Heart left ventricle (tissue), 16 donors: ENCODE measurements at places on chromosomes 1 and 21. TPM values are rescaled to one million over a fixed set of nuclear protein-coding genes. Genes with fewer than 3 reads are reported as not detected.
A peak's percentile ranks its signal among the peaks of the same experiment; 100 is the strongest.

DNA sequence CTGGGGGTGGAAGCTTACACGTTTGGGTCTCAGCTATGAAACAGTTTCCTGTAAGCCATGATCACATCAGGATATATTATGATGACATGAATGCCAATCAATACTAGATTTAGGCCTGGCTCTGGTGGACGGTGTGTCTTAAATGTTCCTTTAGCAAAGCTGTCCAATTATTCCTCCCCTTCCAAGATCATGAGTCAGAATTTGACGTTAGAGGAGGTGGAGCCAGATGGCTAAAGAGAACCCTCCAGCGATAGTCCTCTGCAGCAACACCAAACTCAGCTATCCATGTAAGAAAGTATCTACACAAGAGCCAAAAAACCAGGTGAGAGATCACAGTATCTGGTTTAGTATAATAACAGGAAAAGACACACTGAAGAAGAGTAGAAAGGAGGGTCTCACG is 47.8 kb downstream of the PACC1 start:
- DNase-seq = no peak
- no peaks in the 10 kb centered on the region for H3K27me3 ChIP-seq
- peaks cover 3% of the 10 kb centered on the region for H3K4me1 ChIP-seq

The PSMB4 gene
- 177 TPM for total RNA-seq

DNA sequence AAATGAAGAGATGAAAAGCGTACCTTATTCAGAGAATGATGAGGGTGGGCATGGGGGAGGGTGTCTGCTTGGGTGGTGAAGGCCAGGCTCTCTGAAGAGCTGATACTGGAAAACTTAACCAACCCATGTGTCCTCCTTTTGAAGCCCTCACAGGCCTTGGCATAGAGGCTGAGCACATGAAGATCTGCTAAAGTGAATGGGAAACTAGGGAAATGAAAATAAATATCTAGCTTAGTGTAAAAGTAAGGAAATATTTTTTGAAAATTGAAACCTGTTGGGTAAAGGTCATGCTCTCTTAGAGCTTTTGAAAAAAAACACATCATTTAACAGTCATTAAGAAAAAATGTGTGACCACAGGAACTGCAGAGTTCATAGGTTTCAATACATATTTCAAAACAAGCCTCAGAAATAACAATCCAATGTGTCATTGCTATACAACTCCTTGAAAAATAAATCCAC is 40.5 kb upstream of the RALGPS2 start:
- H3K4me3 ChIP-seq = no peak overlapping the region
- no peaks in the 10 kb centered on the region for H3K36me3 ChIP-seq
- DNase-seq = no peak
- no peaks in the 10 kb centered on the region for H3K4me1 ChIP-seq

DNA sequence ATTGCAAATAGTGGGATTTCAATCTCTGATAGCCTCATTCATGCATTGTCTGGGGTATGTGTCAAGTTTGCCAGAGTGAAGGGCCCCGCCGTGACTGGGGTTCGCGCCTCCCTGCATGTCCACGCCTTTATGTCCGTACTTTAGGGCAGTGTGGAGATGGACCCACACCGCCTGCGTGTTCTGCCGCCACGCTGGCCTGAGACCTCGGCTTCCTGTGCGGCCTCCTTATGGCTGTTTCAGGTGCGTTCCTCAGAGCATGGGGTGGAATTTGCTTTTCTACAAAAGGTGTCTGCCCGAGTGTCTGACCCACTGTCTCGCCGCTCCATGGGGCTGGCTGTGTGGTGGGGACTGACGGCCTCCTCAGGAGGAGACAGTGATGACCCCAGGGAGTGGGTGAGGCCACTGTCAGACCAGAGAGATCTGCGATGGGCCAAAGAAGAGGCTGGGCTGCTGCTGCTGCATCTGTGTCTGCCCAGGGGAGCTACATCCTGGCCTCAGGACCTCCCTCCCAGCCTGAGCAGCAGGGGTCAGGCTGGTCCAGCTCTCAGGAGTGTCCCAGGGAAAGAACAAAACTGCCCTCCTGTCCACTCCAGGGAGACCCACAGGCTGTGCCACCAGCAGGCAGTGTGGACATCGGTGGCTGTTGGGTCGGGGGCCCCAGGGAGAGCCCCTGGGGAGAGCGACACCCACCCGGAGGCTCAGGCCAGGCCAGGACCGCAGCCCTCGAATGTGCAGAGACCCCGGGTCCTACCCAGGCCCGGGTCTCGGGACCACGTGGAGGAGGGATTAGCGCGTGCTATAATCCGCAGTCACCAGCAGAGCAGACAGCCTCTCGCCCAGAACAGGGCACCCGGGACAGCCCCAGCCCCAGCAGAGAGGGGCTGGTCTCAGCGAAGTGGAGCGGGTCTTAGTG is 9.8 kb upstream of the SLC19A1 start:
- no peak overlapping the region for H3K4me3 ChIP-seq
- no peaks in the 10 kb centered on the region for H3K36me3 ChIP-seq
- no peak overlapping the region for H3K27ac ChIP-seq

The AMIGO1 gene
- 19.1 TPM for total RNA-seq

DNA sequence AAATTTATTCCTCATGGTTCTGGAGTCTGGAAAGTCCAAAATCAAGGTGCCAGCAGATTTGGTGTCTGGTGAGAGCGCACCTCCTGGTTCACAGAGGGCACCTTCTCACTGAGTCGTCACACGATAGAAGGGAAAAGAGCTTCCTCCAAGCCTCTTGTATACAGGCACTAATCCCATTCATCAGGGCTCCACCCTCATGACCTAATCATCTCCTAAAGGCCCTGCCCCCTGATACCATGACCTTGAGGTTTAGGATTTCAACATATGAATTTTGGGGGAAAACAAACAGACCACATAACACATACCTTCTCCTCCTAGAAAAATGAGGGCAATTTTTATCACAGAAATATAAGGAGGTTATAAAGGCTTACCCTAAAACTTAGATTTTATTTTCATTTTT is 88.0 kb upstream of the NFIA start:
- peaks cover 10% of the 10 kb centered on the region for H3K4me1 ChIP-seq
- H3K4me3 ChIP-seq = no peak overlapping the region
- DNase-seq = no peak
- no peak overlapping the region for H3K27ac ChIP-seq
- no peaks in the 10 kb centered on the region for H3K36me3 ChIP-seq

GRCh38 chr1:6263716-6264115 is 2.8 kb upstream of the GPR153 start:
- DNase-seq = no peak
- no peak overlapping the region for H3K27ac ChIP-seq
- no peak overlapping the region for H3K4me3 ChIP-seq
- H3K27me3 ChIP-seq = no peaks in the 10 kb centered on the region
- no peaks in the 10 kb centered on the region for H3K36me3 ChIP-seq
- peaks cover 10% of the 10 kb centered on the region for H3K4me1 ChIP-seq

The ITGB2 gene
- total RNA-seq = 34.5 TPM

DNA sequence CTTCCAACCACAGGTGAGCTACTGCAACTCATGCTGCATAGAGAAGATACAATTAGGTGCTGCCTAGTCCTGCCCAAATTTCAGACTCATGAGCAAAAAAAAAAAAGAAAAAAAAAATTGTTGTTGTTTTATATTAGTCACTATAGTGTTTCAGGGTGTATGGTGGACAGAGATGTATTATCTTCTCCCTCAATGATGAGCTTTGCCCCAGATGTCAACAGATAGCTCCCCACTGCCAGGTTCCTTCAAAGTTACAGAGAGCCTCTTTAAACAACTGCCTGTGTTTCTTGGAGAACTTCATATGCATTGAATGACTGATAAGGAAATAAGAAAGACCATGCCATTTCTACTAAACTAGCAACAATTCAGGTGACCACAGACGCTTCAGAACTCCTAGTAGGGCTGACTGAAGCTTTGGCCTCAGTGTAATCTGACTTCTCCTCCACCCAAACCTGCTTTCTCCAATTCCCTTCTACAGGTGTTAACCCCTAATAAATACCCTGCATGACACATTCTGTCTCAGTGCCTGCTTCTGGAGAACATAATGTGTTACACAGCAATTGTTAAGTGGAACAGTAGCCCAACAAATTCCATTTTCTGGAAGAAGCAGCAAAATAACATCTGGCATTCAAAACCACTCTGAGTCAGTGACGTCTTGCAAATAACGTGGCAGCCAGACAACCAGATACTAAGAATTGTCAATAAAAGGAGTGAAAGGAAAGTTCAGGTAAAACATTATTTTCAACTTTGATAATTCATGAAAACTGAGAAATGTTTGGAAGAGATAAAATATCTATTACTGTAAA is 147.7 kb downstream of the CDC42BPA start:
- no peak for DNase-seq
- no peak overlapping the region for H3K27ac ChIP-seq
- H3K27me3 ChIP-seq = no peaks in the 10 kb centered on the region

DNA sequence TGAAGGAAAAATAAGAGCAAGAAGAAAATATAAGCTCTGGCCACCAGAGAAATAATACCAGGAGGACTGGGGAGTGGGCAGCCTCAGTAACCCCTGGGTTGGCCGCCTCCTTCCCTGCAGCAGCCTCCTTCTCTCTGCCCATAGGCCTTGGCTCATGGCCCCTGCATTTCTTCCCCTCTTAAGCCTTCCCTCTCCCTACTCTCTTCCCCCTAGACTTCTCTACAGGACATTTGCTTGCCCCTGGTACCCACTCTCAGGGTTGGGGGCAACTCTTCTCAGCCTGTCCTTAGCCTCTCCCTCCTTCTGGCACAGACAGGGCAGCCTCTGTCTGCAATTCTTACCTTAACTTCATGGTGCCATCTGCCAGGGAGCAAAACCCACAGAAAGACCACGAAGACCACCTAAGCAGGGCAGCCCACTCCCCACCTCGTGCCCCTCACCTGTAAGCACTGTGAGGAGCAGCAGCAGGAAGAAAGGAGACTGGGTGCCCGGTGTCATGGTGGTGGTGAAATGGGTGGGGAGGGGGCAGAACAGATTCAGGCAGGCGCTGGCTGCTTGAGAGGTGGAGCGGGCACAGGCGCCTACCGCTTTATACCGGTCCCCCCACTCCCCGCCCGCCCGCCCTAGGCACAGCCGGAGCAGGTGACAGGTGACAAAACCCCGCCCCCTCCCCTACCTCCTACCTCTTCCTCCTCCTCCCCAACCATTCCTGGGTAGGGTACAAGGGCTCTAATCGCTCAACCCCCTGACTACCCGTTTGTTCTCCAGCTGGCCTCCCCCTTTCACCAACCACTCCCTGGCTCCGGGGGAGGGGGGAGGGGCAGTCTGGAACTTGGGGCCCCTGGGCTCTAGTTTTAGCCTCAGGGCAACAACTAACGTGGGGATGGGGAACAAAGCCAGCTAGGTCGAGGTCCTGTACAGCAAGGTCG is 15.1 kb downstream of the THBS3 start:
- H3K27ac ChIP-seq = peak overlapping the region; percentile 89
- H3K4me1 ChIP-seq = peaks cover 21% of the 10 kb centered on the region
- no peaks in the 10 kb centered on the region for H3K27me3 ChIP-seq
- no peak overlapping the region for H3K4me3 ChIP-seq
- peaks cover 9% of the 10 kb centered on the region for H3K36me3 ChIP-seq
- no peak for DNase-seq

The ARTN gene
- total RNA-seq = not detected

DNA sequence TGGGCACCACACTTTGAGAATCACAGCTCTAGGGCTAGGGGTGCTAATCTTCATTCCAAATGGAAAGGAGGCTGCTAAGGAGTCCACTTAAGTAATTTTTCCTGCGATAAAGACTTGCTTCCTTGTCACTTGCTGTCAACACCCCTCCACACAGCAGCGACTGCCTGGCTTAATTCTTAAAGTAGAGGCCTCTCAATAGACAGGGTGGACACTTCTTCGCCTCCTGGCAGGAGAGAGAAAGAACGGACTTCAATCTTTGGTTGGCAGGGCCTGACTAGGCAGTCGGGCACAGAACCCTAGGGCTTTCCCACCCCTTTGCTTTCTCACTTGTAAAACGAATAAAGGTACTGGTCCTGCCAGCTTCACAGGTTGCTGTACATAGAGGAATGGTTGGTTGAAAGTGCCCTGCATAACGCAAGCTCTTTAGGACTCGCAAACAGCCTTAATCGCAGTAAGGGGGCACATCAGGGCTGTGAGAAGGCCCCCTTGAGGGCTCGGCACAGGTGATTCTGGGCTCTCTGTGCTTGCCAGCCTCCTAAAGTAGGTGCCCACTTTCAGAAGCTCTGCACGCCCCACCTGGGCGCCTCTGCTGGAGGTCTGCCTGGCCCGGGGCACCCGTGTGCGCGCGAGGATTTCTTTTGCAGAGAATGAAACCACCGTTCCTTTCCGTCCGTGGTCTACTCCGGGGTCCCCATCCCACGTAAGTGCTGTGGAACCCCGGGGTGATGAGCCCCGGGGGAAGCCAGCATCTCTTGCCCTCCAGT is 47.6 kb upstream of the CD34 start:
- no peaks in the 10 kb centered on the region for H3K27me3 ChIP-seq
- H3K27ac ChIP-seq = peak overlapping the region; percentile 88
- H3K4me1 ChIP-seq = peaks cover 31% of the 10 kb centered on the region
- no peaks in the 10 kb centered on the region for H3K36me3 ChIP-seq
- H3K4me3 ChIP-seq = peak overlapping the region; percentile 65

DNA sequence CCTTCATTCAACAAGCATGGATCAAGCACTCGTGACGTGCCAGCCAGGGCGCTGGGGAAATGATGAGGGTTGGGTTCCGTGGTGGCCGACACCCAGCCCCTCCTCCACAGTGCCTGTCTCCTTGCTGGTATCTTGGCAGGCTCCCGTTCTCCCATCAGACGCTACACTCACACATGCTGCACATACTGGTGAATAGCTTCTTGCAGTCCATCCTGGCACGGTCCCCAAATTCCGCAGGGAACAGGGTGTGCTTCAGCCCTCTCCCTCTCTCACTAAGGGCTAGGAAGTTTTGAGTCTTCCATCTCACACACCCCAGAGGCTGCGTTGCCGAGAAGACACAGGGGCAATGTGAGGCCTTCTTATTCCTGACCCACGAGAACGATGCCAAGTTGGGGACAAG is 10.1 kb upstream of the MEF2D start:
- no peak overlapping the region for H3K4me3 ChIP-seq
- H3K27me3 ChIP-seq = no peaks in the 10 kb centered on the region
- H3K4me1 ChIP-seq = peaks cover 27% of the 10 kb centered on the region
- H3K36me3 ChIP-seq = no peaks in the 10 kb centered on the region

DNA sequence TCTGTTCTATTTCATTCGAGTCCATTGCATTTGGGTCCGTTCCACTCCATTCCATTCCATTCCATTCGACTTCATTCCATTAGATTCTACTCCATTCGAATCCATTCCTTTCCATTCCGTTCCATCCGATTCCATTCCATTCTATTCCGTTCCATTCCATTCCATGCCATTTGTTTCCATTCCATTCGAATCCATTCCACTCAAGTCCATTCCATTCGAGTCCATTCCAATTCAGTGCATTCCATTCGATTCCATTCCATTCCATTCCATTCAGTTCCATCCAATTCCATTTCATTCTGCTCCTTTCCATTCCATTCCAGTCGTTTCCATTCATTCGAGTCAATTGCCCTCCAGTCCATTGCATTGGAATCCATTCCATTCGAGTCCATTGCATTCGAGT is 2603.7 kb upstream of the TPTE start:
- no peak overlapping the region for H3K4me3 ChIP-seq
- H3K4me1 ChIP-seq = no peaks in the 10 kb centered on the region
- H3K27ac ChIP-seq = no peak overlapping the region
- no peak for DNase-seq
- no peaks in the 10 kb centered on the region for H3K36me3 ChIP-seq
- H3K27me3 ChIP-seq = no peaks in the 10 kb centered on the region
